Urinary bladder (tissue), 4 donors: ENCODE measurements at places on chromosomes 4 and X. TPM values are rescaled to one million over a fixed set of nuclear protein-coding genes. Genes with fewer than 3 reads are reported as not detected.

Gene TKTL2
- 0.11 TPM for total RNA-seq

Gene FAM241A
- total RNA-seq, result 4.7 TPM

Gene STATH
- not detected for total RNA-seq

Gene C4orf50
- 0.32 TPM for total RNA-seq

Gene BRS3
- not detected for total RNA-seq

Gene F9
- not detected for total RNA-seq

Gene ARMCX2
- 76.9 TPM for total RNA-seq

Gene MAP7D3
- total RNA-seq, result 15.9 TPM

Gene GABRG1
- 0.11 TPM for total RNA-seq

Gene PRR32
- total RNA-seq, result 1.3 TPM

Gene SMPX
- 47.5 TPM for total RNA-seq

Gene PROM1
- total RNA-seq, result 30.5 TPM
